ENCODE measurements at places on chromosomes 6 and 20.

DNA sequence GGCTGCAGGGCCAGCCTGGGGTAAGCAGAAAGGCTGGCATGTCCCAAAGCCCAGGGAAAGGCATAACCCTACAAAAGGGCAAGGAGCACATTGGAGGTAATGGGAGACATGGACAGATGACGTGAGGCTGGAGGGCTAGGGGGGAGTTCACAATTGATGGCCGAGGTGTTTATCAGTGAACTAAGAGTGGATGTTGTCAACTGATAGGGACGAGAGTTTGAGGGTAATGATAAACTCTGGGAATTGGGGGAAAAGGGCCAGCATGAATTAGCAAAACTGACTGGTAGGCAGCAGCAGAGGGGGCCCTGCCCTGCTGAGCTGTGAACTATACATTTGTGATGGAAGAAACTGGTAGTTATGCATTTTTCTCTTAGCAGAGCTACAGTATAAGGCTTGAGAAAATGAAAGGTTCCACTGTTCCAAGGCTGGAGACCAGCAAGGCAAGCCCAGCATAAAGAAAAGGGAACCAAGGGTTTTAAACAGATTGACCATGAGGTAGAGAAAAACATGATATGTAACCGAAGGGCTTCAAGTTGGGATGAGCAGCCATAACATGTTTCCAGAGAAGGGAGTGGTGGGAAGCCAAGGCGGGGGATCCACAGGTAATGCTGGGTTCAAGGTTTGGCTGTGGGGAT lies 98.1 kb upstream of the MLN start:
- no peak for ATAC-seq

- ATAC-seq: no peak
These were observed 56.8 kb downstream of the SMAP1 start for GRCh38 chr6:70724524-70724923.

- ATAC-seq: no peak
These were observed at the start of gene C2 for GRCh38 chr6:31927242-31927862. TSS of gene C2 (plus strand) at chr6:31927717. CDS start at chr6:31927753, 36 bp downstream.

DNA sequence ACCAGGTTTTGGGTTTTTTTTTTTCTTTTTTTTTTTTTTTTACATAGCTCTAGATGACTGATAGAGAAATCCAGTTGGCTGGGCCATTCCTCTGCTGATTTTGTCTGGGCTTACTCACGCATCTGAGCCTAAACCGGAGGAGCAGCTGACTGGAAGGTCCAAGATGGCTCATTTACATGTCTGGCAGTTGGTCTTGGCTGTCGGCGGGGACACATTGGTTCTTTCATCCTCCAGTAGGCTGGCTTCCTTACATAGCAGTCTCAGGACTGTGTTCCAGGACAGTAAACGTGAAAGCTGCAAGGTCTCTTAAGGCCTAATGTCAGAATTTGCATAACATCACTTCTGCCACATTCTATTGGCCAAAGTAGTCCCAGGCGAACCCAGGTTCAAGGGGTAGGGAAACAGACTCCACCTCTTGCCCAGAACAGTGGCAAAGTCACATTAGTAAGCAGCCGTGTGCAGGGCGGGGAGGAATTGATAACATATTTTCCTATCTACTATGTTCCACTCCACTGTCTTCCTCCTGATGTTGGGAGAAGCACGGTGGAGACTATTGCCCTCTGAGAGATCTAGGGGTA lies 87.0 kb downstream of the CDH22 start:
- ATAC-seq: no peak

- no peak for ATAC-seq
These were observed 6.1 kb downstream of the PLAGL2 start for GRCh38 chr20:32201296-32201976.

- peak; percentile 69 for ATAC-seq
These were observed 52.4 kb downstream of the ELOVL4 start for GRCh38 chr6:79894939-79895338.

DNA sequence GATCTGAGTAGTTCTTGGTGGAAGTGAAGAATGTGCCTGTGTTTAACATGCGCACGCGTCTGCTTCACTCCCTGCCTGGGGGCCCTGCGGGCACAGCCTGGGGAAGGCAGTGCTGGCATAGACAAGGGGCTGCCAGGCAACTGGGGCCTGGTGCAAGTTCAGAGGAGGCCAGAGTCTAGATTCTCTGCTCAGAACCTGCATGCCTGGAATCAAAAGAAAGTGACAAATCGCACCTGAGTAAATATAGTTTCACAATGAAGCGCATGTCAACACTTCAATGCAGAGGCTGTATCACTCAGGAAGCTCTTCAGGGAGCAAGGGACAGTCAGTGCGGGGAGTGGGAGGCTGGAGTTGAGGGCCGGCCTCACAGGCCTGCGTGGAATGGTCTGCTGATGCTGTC lies 24.2 kb upstream of the PPP1R14C start:
- ATAC-seq: peak; percentile 45

- peak; percentile 74 for ATAC-seq
These were observed 43.5 kb upstream of the TIAM2 start for GRCh38 chr6:154951345-154952200.

DNA sequence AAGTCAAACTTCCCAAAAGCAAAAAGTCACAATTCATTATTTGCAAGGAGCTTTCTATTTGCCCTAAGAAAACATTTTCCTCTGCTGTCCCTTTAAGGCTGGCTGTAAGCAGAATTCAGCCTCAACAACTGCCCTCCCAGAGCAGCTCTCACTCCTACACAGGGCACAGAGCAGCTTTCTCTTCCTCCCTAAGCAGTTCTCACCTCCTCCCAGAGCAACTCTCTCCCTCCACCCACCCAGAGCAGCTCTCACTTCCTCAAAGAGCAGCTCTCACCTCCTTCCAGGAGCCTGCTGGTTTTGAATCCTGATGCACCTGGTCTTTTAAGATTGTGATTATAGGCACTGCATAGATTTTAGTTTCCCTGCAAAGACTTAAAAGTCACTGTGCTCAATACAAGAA lies 120.6 kb upstream of the TMEM181 start:
- no peak for ATAC-seq

GRCh38 chr20:20231528-20232298 lies 136.2 kb upstream of the INSM1 start:
- ATAC-seq: no peak

- no peak for ATAC-seq
These were observed 54.3 kb upstream of the PTPN1 start for GRCh38 chr20:50455656-50456451.

DNA sequence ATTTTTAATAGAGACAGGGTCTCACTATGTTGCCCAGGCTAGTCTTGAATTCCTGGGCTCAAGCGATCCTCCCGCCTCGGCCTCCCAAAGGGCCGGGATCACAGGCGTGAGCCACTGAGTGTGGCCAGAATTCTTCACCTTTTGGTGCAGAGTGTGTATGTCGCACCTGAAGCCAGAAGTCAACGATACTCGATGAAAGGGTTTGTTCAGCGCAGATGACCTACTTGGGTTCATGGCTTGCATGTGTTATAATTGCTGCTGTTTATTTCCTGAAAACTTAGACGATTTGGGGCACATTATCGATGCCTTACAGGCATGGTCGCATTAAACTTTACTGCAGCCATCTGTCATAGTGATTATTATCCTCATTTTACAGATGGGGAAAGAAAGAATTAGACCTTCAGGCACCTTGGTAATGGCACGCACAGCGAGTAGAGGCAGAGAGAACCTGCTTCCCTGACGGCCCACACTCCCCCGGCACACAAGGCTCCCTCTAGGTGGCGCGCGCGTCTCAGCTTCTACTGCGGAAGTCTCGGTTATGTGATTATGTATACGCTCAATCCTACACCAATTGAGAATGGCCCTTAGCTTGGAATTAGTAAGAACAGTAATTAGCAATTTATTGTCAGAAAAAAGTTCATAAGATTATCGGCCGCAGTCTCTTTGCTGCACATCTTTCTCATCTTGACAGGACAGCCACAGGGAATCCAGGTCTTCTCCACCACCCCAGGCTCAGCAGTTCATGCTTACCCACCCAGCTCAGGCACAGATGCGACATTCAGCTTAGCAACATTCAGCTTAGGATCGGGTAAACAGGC lies 212.8 kb upstream of the PROKR2 start:
- ATAC-seq: peak; percentile 84

DNA sequence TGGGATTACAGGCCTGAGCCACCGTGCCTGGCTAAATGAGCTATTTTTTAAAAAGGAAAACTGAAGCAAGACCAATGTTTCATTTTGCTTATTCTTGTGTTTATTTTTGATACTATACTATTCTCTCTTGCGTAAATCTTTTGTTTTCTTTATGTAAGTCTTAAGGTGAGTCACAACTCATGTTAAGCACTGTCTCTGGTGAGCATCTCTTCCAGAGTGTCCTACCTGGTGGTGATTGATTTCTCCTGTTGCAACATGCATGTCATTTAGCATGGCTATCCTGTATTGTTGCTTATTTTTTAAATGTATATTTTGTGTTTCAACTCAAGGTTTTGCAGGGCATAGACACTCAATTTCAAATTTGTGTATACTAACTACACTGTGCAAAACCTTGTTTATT lies 336.0 kb downstream of the RFPL4B start:
- ATAC-seq: peak; percentile 59

- ATAC-seq: no peak
These were observed 25.2 kb downstream of the FNDC1 start for GRCh38 chr6:159194421-159194820.

- peak; percentile 20 for ATAC-seq
These were observed 12.1 kb upstream of the IP6K3 start for GRCh38 chr6:33758815-33759216.

DNA sequence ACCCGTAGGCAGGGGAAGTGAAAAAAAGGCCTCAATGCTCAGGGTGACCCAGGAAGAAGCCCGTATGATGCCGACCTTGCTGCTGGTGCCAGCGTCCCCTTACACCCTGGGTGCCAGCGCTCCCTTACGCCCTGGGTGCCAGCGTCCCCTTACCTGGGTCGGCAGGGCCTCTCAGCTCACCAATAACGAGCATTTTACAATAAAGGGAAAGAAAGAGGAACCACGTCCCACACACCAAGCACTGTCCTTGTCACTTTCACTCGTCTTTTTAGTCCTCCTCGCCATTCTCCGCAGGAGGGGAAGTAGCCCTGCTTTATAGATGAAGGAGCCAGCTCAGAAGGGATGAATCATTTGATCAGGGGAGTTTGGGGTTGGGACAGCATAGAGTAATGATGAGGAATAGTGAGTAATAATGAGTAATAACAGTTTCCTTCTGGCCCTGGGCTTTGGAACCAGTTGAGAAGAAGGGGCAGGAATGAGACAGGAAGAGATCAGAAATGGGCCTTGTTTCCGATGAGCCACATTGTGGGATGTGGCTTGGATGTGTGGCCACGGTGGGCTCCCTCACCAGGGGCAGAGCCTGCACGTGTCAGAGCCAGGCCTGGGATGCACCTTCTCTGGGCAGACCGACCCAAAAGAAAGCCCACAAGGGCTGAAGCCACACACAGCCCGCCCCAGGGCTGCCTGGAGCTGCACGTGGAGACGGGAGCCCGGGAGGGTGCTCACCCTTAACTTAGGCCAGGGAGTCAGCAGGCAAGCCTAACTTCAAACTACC lies 75.7 kb downstream of the SYNJ2 start:
- ATAC-seq: peak; percentile 87

GRCh38 chr6:27891320-27891875 lies 20.8 kb downstream of the OR2B2 start:
- no peak for ATAC-seq

DNA sequence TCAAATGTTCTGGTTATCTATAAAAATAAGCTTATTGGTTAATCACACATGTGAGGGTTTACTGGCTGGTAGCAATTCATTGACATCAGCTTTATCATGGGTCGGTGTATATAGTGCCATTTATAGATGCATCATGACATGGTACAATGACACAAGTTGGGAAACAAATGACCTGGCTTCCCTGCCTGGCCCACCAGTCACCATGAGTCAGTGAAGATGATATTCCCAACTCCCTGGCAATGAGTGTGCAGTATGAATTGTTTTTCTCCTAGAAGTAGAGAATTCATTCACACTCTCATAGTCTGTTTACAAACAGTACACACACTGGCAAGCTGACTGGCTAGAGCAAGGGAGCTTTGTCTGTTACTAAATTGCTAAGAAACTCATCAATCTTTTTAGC lies 37.2 kb upstream of the CALHM6 start:
- ATAC-seq: no peak

DNA sequence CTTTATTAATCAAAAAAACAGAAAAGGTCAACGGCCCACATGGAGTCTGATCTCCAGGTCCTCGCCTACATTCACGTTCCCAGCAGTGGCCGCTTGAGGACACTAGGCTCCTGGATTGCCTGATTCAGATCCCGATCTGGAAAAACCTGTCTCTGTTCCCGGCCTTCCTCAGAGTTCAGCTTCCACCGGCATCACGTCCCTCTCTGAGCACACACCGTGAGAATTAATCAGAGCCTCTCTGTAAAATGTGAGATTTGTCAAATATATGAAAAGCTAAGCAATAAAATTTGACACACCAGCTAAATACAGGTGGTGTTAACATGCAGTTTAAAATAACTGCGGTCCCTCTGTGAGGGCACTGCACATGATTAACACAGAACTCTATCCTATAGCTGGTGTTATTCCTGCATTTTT lies 122.8 kb upstream of the COL21A1 start:
- ATAC-seq: peak; percentile 93

DNA sequence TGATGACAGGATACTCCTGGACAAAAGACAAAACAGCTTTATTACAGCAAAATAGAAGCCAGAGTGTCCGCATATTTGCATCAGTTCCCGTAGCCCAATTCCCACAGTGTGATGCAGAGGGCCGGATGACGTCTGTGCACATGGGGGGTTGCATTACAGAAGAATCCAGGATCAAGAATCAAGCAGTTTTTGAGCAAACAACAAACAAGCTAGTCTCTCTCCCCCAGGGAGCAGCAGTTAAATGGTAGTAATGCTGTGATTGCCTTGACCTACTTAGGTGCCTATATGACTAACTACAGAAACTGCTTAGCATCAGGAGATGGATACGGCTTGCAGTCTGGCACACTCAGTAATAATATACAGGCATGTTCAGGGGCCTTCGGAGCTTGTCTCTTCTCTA lies 3.2 kb upstream of the SDHAF4 start:
- peak; percentile 27 for ATAC-seq

All from esophagus mucosa (tissue), 1 donor.